ENCODE measurements at places on chromosomes 7 and 10.
A peak's percentile ranks its signal among the peaks of the same experiment; 100 is the strongest.

- no peak for DNase-seq
Observed at GRCh38 chr7:41729059-41729458, 26.2 kb upstream of the INHBA start.

DNA sequence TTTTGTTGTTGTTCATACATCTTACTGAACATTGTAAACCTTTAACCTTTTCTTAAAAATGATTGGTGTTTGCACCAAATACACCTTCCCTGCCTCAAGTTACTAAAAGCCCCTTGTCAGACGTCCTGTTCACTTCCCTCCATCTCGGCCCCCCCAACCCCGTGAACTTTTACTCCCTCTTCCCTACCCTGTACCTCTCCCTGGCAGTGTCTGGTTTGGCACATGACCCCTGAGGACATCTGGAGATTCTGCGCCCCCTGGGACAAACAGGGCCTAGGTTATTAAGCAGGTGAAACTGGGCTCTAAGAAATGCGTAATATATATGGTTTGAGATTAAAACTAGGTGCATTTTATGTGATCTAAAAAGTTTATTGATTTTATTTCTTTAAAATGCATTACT, 1.4 kb downstream of the PPP2R2D start:
- DNase-seq: no peak

- no peak for DNase-seq
Observed at GRCh38 chr10:46543466-46544377, 12.7 kb downstream of the GPRIN2 start.

- no peak for DNase-seq
Observed at GRCh38 chr10:71613261-71613777, 106.3 kb downstream of the C10orf105 start.

GRCh38 chr10:86506499-86506898, 15.1 kb downstream of the WAPL start:
- DNase-seq: no peak

DNA sequence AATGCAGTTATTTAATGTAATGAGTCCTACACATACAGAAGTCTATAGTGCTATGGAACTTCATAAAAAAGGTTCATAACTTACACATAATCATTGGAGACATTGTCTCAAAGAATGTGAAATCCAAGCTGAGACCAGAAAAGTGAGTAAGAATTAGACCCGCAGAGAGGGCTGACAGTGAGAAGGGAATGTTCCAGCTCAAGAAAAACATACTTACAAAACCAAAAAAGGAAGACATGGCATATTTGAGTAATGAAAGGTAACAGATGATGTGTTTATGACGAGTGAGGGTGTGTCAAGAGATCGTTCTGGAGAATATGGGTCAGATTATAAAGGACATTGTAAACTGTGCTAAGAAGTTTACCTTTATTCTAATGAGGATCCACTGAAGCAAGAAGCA, 566.5 kb downstream of the ATRNL1 start:
- no peak for DNase-seq

- DNase-seq: peak; percentile 13
Observed at GRCh38 chr7:13946181-13946580, 43.3 kb downstream of the ETV1 start.

GRCh38 chr10:14692344-14693076, 82.2 kb downstream of the FAM107B start:
- no peak for DNase-seq

DNA sequence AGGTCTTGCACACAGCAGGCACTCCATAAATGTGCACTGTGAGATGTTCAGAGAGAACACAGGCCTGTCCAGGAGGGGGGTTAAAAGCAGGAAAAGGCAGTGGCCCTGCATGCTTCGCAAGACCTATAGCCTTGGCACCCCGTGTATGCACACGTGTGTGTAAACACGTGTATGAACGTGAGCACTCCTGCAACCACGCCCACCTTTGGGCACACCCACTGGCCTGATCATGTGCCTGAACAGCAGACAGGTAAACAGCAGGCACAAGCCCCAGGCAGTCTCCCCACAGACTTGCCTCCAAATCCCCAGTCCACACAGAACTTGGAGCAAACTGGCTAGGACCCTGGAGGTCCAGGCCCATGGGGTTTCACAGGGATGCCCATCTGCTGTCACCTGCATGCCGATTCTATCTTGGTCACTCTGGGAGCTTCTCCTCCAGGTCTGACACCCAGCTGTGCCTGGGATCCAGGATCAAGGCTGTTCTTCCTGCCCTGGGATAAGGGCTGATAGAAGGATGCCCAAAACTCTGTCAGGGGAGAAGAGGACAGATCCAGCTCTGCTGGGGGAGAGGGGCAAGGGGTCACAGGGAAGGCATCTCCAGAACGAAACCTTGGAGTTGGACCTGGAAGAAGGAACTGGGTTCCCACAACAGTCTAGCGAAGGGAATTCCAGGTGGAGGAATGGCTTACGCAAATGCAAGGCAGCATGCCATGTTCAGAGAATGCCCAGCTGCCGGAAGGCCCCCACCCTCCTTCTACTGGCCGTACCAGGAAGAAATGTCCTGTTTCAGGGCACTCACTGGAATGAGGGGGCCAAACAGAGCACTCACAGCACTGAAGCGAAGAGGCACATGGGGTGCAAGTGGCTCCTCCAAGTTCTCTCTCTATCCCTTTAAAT, 14.3 kb upstream of the ZMIZ1 start:
- DNase-seq: no peak

- DNase-seq: no peak
Observed at GRCh38 chr10:21513405-21513788, 12.1 kb downstream of the SKIDA1 start.

- peak; percentile 52 for DNase-seq
Observed at GRCh38 chr7:131057015-131057793, 270.5 kb upstream of the MKLN1 start.

DNA sequence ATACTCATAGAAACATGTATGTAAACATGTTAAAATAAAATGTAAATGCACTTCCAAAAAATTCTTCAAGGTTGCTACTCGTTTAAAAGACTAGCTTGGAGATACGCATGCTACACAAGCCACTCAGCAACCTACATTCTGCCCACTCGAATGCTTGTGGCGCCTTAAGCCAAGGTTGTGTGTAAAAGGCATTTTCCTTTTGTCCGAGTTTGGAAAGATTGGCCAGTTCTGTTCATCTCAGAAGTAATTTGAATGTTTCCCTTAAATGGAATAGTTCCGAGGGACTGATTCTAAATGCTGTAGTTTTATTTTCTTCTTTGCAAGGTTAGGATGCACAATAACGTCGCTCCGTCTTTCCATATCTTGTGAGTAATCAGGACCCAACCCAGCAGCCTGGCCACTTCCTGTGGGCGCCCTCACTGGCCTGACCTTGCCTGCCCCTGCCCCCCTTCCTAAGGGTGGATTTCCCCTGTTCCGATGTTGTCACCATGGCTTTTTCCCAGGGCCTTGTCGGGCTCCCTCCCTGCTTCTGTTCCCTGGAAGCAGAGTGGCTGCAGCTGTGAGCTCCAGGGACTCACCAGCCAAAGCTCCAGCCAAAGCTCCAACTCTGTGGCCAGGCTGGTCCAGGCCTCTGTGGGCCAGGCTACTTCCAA, 70.6 kb downstream of the PTPRE start:
- peak; percentile 47 for DNase-seq

DNA sequence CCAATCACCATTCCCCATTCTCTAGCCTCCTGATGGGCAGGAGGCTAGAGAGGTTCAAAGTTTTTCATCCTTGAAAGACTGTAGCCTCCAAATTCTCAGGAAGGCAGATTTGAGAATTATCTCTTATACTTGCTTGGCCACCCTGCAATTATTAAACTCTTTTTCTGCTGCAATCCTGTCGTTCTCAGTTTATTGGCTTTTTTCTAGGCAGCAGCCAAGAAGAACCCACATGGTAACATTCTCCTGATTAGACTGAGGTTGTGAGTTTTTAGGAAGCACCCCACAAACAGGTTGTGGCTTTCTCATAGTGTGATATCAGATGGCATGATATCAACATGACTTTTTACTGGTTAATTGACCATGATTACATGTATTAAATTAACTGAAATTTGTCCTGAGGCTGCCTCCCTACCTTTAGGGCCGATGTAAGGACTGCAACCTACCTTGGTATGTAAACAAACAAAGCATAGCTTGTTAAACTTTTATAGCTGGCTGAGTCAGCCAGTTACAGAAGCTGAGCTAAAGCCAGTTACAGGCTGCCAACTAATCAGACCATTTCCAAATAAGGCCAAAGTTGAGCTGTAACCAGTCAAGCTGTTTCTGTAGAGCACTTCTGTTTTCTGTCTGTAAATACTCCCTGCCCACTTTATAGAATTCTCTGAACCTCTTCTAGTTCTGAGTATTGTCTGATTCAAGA, 3.2 kb upstream of the ZNF248 start:
- peak; percentile 61 for DNase-seq

GRCh38 chr7:150513758-150514157, 914 bp upstream of the GIMAP7 start:
- no peak for DNase-seq

DNA sequence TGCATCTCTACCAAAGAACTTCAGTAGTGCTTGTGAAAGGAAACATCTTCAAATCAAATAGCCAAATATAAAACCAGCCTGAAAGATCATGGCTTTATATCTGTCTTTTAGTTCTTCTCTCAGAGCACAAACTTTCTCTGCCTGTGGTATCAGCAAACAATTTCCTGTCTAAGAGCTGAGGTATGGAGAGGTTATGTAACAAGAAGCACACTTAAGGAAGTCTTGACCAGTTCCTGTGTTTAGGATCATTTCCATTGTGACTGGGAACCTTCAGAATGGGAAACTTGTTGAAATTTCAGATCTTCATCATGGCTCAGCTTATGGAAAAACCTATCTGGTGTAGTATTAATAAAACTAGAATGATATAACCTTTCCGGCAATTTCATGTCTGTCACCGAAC, 148.8 kb downstream of the MBL2 start:
- no peak for DNase-seq
